ENCODE measurements at places on chromosomes 4 and X.
A peak's percentile ranks its signal among the peaks of the same experiment; 100 is the strongest.

- no peak for DNase-seq
These were observed 87.2 kb upstream of the MCF2 start for GRCh38 chrX:139795196-139795595.

DNA sequence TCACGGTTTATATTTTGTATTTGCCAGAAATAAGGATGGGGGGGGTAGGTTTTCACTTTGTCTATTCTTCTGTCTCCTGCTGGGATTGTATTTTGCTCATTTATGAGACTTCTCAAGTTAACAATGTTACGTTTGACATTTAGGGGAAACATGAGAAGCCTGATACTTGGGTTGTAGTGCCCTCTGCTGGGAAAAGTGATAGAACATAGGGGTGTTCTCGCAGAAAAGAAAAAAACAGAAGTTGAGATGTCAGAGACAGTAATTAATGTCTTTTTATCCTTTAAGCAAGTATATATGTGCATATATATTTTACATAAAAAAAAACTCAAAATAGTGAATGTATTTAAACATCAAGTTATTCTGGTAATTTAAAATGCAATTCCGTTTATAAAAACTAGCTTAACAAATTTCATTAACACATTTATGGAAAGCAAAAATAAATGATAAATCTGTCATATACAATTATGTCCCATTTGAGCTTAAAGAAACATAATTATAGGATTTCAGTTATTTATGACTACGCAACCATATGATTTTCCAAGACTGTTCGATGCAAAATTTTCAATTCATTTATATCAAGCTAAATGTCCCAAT lies 46.0 kb upstream of the TMPRSS11F start:
- peak; percentile 54 for DNase-seq

DNA sequence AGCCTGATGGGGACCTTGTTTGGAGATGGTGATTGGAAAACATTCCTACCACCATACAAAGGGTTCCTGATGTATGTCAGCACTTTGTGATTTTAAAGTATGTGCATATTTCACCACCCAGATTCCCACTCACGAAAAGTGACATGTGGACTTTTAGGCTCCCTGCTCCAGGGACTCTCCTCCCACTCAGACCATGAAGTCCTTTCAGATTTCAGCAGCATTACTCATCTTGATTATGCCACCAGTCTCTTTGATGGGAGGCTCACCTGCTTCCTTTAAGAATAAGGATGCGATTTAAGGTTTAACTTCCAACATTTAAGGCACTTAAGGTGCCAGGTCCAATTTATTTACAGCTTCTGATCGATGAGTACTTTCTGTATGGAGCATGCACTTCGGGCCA lies 204.4 kb downstream of the PPARGC1A start:
- DNase-seq, result no peak

GRCh38 chr4:26854701-26855100 lies 5.9 kb upstream of the STIM2 start:
- no peak for DNase-seq

DNA sequence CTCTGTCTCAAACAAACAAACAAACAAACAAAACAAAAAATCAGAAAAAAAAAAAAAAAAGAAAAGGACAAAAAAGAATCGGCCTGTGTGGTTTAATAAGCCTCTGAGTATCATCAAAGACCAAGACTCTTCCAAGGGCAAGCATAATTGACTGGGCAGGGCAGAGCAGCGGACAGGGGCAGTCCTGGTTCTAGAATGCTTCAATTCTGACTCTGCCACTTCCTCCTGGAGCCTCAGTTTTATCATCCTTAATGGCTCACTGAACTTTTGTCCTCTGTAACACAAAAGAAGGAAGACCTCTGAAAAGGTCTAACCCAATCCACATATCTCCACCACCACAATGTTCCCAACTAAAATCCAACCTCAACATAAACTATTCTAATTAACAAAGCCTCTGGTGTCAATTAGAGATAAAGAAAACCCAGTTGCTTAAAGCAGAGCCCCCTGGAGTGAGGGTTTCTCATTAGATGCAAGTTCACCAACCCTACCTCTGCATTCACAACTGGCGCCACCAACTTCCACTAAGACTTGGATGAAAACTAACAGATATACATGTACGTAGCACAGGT lies 51.7 kb downstream of the TBC1D9 start:
- DNase-seq, result no peak
